ENCODE measurements at places on chromosomes 2 and 18.
A peak's percentile ranks its signal among the peaks of the same experiment; 100 is the strongest.

GRCh38 chr18:48889115-48889941 is 61.4 kb downstream of the SMAD7 start:
- no peak for DNase-seq

DNA sequence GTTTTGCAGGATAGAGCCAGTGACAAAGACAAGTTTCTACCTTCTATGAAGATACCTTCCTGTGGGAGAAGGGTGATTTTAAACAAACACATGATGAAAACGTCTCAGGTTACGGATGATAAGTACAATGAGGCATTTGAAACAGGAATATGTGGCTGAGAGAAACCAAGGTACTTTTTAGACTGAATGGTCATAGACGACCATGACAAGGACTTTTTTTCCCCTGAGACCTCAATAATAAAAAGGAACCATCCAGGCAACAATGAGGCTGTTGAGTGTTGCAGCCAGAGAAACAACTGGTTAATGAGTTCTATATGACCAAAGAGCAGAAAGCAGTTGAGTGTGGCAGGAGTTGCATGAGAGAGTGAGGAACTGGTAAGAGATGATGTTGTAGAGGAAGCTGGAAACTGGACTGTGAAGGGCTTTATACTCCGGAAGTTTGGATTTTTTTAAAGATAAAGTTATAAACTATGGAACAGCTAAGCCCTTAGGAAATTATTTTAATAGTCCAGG is 306.1 kb upstream of the CYRIA start:
- DNase-seq: no peak

- no peak for DNase-seq
Measured at GRCh38 chr2:39849982-39850526, 71.0 kb upstream of the THUMPD2 start.

GRCh38 chr2:146523196-146523595 is 1321.6 kb upstream of the ACVR2A start:
- DNase-seq: no peak

- no peak for DNase-seq
Measured at GRCh38 chr18:23542461-23542860, 39.1 kb downstream of the RMC1 start.

- no peak for DNase-seq
Measured at GRCh38 chr2:54814389-54815147, 91.1 kb downstream of the EML6 start.

DNA sequence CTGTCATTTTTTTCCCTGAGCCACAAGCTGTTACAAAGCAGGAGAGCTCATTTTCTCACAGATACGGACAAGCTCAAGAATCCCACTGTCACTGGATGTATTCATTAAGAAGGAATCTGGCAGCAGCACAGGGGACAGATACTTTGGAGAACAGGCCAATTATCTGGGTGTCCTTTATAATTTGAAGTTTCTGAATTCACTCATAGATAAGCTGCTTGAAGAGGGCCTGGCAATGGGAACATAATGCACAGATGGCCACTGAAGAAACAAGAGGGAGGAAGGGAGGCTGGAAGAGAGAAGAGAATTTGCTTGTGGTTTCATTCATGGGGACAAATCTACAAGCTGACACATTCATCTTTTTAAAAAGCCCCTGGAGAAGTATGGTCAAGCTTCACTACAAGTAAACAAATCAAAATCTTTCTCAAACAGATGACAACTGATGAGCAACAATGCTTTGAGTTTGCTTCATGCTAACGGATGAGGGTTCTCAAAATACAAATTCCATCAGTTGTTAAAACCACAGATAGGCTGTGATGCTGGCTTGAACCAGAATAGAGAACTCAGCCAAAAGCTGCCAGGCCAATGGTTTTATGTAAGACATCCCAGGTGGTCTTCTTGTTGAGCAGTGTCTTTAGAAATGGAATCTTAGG is 11.9 kb downstream of the BCL2 start:
- no peak for DNase-seq

DNA sequence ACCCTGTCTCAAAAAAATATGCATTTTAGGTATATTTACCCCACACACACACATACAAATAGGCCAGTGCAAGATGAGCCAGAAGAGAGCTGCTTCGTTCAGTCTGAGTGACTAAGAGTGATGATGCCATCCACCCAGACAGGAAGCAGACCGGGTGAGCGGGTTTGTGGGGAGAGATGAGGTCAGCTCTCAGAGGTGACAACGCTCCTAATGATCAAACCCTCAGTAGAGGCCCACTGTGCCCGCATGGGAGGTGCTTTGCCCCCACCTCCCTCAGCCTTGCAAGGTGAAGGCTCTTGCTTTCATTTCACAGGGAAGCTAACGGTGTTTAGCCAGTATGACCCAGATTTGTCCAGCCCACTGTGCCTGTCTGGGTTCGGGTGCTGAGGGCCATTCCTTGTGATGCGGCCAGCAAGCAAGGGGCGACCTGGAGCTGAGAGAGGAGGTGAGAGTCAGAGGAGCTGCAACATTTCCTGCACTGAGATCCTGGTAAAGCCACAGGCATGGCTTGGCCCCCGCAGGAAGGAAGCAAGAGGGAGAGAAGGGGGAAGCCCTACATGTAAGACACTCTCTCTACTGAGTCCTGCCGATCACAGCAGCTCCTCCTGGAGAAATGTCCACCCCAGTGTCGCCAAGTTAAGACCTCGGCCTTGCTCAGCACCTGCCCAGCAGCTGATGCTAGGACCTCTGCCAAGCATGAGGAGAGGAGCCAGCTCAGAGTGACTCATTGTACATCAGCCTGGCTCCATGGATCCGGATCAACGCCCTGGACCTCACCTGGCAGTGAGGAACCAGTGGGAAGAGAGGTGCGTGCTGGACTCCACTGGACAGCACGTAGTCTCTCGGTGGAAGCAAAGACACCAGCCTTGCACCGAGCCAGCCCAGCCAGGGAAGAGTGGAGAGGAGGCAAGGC is 37.0 kb downstream of the NIFK start:
- DNase-seq: peak; percentile 89

DNA sequence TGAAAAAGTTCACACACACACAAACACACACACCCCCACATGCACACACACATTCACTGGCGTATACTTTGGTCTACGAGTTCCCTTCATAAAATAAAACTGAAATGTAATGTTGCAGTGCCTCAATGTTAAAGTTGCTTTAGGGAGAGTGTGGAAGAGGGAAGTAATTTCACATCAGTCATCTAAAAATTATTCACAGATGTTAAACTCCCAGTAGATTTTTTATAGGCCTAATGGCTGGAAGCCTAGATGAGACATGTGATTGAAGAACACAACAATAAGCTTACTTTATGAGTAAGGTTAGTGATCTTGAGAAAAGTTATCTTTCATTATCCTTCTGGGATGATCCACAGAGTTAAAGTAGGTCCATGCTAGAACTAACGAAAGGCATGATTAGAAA is 506.7 kb upstream of the CNTNAP5 start:
- DNase-seq: no peak

- no peak for DNase-seq
Measured at GRCh38 chr2:174074831-174075230, 109.7 kb upstream of the SP3 start.

- no peak for DNase-seq
Measured at GRCh38 chr2:216649574-216649973, 16.4 kb downstream of the IGFBP2 start.

DNA sequence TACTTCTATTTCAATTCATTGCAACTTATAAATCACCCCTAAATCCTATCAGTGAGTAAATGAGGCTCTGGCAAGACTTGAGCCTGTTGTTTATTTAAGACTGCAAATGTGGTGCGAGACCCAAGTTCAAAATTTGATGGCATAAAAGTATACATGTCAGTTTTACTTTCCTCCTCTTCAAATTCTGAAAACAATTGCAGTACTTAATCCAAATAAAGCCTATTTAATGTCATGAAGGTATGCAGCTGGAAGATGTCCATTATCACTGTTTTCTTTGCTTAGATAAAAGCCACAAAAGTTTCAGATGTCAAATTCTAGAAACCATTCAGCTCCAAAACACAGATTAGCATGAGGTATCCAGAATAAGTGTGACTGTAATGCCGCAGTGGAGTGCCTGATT is 3.3 kb downstream of the APCDD1 start:
- no peak for DNase-seq

DNA sequence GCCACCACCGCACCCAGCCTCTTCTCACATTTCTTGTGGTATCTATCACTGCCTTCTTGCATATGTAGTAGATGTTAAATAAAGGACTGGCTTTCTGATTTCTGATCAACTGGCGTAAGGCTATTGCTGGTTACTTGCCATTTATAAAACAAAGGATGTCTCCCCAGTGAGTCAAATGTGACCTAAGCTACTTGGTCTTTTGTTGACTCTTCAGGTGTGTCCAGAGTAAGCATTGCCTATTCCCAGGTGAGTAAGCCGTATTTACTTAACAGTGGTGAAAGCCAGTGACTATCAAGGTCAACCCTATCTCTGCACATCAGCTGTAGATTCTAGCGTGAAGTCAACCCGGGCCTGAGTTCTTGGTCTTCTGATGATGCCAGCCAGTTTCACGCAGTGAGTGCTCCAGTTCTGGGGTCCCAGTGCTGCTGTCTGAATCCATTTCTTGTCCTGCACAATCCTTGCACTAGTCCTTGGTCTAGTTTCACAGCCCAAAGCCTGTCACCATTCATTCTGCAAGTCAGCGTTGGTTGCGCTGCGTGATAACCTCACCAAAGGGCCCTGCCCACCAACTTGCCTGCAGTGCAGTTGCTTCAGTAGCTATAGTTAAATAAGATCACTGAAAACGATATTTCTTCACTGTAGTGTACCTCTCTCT is 120.2 kb downstream of the GBX2 start:
- no peak for DNase-seq

- no peak for DNase-seq
Measured at GRCh38 chr2:229445019-229445418, 173.9 kb upstream of the PID1 start.

GRCh38 chr2:101858246-101858645 is 133.5 kb upstream of the IL1R2 start:
- no peak for DNase-seq

- peak; percentile 50 for DNase-seq
Measured at GRCh38 chr2:181058378-181059269, 78.2 kb downstream of the UBE2E3 start.

DNA sequence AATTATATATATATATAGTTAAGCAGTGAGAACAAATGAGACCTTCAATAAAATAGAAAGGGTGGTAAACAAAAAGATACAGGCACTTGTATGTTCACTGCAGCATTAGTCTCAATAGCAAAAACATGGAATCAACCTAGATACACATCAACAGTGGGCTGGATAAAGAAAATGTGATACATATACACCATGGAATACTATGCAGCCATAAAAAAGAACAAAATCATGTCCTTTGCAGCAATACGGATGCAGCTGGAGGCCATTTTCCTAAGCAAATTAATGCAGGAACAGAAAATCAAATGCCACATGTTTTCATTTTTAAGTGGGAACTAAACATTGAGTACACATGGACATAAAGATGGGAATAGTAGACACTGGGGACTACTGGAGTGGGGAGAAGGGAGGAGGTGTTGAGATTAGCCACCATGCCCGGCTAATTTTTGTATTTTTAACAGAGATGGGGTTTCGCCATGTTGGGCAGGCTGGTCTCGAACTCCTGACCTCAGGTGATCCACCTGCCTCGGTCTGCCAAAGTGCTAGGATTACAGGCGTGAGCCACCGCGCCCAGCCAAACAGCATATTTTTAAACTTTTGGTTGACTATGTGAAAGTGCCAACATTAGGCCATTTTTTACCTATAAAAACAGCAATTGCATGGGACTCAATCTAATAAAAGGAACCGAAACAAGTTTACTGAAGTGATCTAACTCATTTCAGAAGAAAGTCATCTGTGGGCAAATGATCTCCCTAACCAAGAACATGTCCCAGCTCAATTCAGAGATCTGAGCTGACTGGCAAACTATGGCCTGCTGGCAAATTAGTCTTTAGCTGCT is 23.7 kb downstream of the ICA1L start:
- DNase-seq: no peak

- DNase-seq: no peak
Measured at GRCh38 chr2:26974352-26974751, 3.9 kb downstream of the MAPRE3 start.

- no peak for DNase-seq
Measured at GRCh38 chr2:59167514-59167913, 926.4 kb upstream of the FANCL start.

- DNase-seq: peak; percentile 12
Measured at GRCh38 chr2:64876137-64876647, 113.0 kb upstream of the SLC1A4 start.

All from stimulated activated CD8-positive, alpha-beta memory T cell treated with anti-CD3 and anti-CD28 coated beads, Interleukin-4, amount 100 ng/mL, for 48 hours (primary cell).